NCI-H1105 (cell line): ENCODE measurements at places on chromosomes 1 and 21.

GRCh38 chr1:201224666-201225370, 34.2 kb downstream of the IGFN1 start:
- no peak for DNase-seq

DNA sequence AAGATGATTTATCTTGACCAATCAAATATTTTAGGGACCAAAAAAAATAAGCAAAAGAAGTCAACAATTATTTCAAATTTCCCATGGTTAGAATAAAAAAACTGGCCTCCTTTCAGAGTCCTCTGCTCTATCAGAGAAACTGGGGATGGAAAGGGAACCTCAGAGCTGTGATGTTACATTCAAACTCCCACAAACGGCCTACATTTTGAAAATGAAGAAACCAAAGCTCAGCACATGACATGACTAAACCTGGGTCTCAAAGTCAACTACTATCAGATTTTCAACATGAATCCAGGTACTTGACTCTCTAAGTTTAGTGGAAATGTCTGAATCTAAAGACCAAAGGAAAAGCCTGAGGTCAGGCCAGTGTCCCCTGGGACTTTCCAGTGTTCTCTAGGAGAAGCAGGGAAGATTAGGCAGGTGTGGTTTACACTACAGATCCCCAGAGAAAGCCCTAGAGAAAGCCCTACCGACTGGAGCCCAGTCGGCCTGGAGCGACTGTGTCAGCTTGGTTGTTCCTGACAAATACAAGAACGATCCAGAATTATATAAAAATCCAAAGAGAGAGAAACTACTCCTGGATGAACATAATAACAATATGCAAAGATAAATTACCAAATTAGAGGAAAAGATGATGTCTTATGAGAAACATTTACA, 24.8 kb downstream of the JAK1 start:
- DNase-seq: no peak

DNA sequence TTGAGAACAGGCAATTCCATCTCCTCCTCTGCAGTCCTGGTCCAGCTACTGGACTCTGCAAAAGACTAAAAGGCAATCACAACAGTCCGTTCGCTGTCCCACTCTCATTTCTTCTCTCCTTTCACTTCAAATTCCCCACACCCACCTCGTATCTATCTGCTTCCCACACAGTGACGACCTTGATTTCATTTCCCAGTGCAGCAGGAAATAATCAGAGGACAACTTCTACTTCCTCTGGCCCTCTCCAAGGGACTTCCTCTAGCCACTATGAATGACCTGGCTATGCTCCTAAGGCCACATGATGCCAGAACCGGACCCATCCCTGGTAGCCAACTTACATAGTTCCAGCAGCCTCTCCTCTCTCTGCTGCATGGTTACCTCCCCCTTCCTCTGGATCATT, 8.0 kb downstream of the NOL9 start:
- no peak for DNase-seq

GRCh38 chr21:29812947-29813346, 126.8 kb downstream of the GRIK1 start:
- DNase-seq: no peak

DNA sequence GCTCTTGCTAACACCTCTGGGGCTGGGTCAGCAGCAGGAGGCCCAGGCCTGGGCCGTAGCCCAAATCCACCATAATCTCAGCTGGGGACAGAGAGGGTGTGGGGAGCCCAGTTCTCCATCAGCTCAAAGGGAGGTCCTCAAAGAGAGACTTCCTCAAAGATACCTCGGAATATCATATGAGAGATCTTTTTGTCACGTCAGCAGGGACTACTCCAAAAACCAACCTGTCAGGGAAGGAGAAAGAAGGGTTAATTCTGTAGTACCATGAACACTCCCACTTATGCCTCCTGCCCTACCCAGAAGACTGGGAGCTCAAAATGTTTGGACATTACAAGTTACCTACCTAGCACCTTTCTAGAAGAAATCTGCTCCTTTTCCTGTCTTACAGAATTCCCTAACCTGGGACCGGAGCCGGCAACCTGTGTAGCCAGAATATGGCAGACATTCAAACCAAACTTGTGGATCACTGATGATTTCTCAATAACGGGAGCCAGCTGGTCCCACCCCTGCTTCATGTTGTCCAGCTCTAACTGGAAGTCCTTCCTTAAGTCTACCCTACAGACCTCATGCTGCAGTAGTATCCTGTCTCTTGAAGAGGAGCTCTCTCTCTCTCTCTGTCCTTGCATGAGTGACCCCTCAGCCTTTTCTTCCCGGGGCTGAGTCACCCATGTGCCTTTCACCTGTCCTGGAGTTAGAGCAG, 4.8 kb downstream of the RSPO1 start:
- no peak for DNase-seq

DNA sequence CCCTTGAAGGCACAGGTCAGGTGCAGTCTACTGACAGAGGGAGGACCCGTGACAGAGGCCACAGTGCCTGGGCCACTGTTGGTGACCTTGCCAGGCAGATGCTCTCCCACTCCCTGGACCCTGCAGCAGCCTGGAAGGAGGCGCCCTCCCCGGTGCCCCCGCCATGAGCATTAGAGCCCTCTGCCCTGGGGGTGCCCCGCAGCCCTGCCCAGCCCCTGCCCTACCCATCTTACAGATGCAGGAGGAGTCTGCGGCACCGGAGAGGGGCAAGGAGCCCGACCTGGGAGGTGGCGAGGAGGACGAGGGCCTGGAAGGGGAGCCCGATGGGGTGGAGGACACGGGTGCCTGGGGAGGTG, 9.7 kb upstream of the SMIM1 start:
- DNase-seq: no peak

DNA sequence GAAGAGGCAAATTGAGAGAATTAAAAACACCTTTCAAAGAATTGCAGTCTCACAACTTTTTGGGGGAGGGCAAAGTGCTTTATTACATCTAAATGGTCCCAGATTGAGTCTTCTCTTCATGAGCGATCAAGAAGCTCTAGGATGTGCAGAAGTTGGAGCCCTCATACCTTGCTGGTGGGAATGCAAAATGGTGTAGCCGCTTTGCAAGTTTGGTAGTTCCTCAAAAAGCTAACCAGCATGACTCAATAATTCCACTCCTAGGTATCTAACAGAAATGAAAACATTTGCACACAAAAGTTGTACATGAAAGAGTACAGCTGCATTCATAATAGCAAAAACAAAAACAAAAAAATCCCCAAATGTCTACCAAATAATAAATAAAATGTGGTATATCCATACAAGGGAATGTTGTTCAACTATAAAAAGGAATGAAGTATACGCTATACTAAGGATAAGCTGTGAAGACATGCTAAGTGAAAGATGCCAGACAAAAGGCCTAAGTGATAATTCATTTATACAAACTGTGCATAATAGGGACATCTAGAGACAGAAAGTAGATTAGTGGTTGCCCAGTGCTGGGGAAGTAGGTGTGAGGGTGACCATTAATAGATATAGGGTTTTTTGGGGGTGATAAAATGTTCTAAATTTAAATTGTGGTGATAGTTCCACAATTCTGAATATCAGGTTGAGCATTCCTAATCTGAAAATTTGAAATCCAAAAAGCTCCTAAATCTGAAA, 55.2 kb downstream of the SELENOF start:
- DNase-seq: no peak

DNA sequence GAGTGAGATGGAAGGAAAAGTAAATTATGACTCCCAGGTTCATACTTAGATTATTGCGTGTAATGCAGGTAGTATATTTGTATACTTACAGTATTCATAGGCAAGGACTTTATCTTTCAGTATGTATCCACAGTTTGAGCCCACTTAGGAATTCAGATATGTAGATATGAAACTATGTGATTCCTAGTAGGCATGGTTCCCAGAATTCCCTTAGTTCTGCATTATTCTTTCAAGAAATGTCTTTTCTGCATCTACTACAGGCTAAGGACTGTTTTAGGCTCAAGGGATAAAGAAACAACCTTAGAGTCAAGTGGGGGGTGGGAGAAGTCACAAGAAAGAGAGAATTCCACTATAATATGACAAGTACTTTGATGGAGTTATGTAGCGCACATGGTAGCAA, 13.8 kb downstream of the ANGPTL1 start:
- DNase-seq: no peak

GRCh38 chr1:89939059-89939570, 55.8 kb upstream of the ZNF326 start:
- no peak for DNase-seq

GRCh38 chr1:213340593-213340992, 289.6 kb downstream of the RPS6KC1 start:
- DNase-seq: peak; percentile 5

DNA sequence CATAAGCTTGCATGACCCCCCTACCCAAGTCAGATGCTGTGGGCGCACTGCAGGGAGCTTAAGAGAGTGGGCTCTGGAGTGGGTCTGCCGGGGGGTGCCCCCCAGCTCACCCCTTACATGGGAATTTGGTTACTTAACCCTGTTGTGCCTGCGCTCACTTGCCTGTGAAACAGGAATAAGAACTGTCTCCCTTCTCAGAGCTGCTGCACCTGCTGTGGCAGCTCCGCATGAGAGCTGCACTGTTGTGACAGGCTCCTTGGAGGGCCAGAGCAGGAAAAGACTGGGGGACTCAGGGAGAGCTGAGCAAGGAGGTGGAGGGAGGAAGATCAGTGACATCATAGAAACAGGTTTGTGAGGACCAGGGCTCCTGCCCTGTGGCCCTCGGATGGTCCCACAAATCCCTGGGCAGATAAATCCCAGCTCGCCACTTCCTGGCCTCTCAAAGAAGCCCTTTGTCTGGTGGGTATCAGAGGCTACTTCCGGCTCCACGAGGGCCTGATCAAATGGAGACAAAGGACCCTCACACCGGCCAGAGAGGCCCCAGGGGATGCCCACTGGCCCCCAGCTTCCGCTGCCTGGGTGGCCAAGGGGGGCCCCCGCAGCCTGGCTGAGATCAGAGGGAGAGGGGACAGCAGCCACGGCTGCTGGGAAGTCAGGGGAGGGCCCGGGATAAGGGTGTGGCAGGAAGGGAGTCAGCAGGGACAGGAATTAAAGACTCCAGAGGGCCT, 28.9 kb upstream of the LAPTM5 start:
- DNase-seq: no peak

DNA sequence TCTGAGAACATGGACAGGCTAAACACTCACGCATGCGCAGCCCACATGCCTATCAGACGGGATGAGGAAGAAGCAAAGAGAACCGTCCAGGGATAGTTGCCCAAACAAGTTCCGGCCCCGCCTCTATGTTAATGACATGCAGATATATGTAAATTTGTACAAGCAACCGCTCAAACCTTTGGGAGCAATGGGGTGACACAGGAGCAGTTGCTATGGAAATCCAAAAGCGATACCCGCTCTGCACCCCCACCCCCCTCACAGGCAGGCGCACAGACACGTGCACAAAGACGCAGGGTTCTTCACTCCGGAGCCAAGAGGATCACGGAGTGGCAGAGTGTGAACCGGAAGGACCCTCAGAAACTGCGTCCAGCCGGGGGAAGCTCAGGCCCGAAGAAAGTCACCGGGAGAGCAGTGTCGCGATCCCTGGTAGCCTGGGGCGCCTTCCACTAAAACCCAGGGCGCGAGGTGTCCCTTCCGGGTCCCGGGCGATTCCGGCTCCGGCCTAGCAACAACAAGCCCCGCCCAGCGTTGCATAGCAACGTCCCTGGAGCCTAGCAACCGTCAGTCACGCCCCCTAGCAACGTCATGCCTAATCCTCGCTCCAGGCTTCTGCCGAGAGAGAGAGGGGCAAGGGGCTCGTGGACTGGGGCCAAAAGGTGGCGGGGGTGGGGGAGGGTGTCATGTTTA, 24.1 kb upstream of the ADGRB2 start:
- peak; percentile 48 for DNase-seq

- DNase-seq: no peak
Observed at GRCh38 chr1:158191299-158191698, 10.6 kb downstream of the CD1D start.

GRCh38 chr21:45302082-45303061, 14.7 kb upstream of the POFUT2 start:
- no peak for DNase-seq

DNA sequence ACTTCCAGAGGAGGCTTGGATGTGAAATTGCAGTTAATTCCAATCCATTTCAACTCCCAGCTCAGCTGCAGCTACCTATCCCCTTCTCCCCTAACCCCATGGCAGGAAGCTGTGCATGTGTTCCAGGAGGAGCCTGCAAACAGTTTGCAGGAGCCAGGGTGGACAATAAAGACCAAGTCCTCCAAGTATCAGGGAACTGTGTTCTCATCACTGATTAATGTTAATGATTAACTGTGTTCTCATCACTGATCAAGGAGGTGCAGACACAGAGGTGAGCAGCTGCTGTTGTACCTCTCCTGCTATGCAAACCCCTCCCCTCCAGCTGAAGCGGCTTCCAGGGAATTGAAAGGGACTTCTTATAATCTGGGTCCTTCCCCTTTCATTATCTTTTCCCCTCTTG, 19.2 kb downstream of the CLDN19 start:
- no peak for DNase-seq

DNA sequence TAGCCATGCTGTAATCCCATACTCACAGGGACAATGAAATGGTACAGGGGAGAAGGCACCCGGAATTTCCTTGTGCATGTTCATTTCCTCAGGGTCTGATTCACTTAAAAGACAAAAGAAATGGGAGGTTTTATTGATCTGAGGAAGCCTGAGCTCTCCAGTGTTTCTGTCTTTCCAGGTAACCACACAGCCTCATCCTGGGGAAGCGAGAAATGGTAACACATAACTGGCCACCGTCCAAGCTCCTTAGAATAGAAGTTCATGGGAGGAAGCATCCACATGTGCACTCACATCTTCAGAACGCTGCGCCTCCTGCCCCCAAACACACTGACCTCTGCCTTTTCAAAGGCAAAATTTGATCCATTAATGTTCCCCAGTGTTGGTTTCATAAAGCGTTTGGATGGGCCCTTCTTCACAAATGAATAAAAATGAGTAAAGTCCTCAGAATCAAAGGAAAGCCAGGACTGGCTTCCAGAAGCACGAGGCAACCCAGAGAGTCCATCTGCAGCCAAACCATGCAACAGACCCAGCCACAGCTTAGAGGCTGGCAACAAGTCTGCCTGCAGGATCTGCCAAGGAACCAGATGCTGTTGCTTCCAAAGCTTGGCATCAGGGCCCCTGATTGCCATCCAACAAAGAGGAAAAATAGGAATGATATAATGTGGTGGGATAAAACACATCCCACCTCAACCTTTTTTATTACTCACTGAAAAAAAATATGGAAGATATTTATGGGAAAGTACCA, 120.3 kb downstream of the ZBTB18 start:
- no peak for DNase-seq

- no peak for DNase-seq
Observed at GRCh38 chr21:27408826-27409225, 441.9 kb upstream of the ADAMTS5 start.

GRCh38 chr1:166884040-166884642, 8.1 kb upstream of the TADA1 start:
- no peak for DNase-seq

DNA sequence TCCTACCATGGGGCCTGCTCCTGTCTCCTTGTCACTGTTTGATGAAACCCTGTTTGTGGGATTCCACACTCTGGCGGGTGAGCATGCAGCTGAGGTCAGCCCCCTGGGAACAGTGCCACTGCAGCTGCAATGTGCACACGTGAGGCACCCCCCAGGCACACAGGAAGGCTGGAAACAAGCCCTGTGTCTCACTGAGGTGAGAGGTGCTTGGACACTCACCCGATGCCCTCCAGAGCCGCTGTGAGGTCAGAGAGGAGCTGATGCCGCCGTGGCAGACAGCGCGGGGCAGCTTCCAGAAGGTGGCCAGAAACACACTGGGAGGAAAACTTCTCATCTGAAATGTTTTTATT, 49.7 kb downstream of the SLX9 start:
- no peak for DNase-seq

GRCh38 chr1:81832573-81832972, 31.8 kb downstream of the ADGRL2 start:
- no peak for DNase-seq

GRCh38 chr1:92218559-92218958, 844 bp downstream of the C1orf146 start:
- no peak for DNase-seq
